ENCODE measurements at places on chromosomes 7 and 10. TPM values are rescaled to one million over a fixed set of nuclear protein-coding genes. Genes with fewer than 3 reads are reported as not detected.

GRCh38 chr10:133564816-133565215, 567 bp downstream of the SYCE1 start:
- DNase-seq: no peak

Gene COBL
- total RNA-seq: 9.2 TPM

DNA sequence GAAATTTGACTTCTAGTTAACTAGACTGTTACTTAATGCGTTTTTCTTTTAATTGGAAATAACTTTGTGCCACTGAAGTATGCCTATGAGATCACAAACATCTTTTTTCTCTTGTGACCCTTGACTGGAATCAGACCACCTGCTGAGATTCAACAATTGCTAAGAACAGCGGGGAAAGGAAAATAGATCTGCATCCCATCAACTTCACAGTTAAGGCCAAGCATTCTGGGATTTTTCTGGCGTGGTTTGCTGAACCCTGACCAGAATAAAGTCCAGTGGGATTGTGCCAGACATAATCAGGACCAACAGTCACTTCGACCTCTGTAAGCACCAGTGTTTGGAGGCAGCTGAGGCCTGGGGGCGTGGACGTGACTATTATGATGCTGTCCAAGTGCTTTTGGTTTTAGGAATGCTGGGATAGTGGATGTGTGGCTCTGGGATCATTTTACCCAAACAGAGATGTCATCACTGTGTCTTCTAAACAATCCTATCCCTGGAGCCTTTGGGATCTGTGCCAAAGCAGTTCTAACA, 373.3 kb upstream of the PRKCQ start:
- DNase-seq: no peak

DNA sequence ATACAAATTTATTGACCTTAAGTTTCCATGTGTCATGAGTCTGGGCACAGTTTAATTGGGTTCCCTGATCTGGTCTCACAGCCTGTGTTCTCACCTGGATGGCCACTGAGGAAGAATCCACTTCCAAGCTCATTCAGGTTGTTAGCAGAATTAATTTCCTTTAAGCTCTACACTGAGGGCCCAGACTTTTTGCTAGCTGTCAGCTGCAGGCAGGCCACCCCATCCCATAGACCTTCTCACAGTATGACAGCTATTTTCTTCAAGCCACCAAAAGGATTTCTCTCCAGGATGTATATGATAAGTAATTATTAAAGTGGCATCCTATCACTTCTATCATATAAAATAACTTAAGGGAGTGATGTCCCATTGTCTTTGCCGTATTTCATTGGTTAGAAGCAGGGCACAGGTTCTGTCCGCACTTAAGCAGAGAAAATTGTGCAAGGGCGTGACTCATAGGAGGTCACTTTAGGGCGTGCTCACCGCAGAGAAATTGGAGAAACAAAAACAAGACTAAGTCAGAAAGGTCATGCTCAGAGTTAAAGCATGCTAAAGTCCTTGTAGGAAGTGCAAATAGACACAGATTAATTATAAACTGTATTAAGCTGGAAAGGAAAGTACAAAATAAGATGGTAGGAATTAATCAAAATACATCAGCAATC, 109.9 kb downstream of the AHR start:
- no peak for DNase-seq

DNA sequence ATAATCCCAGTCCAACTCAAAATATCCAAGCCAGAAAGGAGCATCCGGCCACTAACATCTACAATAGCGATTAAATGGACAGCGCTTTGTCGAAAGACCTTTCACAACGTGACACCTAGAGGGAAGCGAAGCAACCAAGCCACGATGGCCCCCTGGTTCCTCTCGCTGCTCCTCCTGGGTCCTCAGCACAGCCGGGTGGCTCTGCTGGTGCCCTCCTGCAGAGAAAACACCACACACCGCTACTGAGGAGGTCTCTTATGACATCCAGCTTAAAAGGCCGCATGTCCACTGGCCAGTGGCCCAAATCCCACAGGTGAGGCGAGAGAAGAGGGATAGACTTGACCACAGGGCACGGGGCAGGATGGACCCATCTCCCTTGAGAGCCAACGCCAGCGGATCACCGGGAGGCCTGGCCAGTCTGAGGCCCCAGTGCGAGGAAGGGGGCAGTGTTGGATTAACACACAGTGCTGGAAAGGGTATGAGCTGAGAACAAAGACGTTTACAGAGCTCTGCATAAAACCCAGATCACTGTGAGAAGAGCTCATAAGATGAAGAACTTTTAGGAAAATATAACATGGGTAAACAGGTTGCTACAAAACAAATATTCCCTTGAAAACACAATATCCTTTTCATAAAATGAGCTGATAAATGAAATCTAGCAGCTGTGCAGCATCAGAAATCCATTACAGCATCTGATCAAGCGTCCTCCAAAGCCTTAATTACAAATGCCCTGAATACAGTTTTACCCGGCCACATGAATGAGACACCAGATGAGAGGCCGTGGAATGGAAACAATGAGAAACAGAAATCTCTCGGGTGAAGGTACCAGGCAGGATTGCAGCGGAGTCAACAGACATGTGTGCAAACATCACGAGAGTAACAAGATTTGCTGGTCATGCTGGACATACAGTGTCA, 236.7 kb downstream of the DIP2C start:
- no peak for DNase-seq

- no peak for DNase-seq
Observed at GRCh38 chr10:4242561-4243035, 457.6 kb upstream of the KLF6 start.

Gene AP5Z1
- total RNA-seq: 37.6 TPM

DNA sequence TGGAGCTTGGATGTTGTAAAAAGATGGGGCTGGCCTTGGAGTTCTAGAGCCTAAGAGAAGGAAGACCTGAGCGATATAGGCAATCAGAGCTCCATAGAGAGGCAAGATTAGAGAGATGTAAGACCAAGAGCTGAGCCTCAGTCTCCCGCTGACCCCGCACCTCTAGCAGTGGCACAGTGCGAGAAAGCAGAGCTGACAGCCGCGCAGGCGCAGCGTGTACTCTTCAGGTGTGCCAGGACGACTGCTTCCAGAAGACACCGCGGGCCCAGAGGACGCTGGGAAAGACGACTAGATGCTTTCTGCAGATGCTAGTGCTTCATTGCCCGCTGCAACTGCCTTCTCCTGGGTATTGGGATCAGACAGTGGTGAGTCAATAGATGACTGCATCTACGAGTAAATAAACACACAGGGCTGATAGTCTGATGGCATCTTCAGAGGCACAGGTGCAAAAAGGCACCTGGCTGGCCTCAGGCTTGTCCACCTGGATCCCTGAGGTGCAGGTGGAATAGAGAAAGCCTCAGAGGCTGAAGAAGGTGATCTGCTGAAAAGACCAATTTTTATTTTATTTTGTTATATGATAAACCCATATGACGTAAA, 38.1 kb upstream of the CCDC6 start:
- no peak for DNase-seq

DNA sequence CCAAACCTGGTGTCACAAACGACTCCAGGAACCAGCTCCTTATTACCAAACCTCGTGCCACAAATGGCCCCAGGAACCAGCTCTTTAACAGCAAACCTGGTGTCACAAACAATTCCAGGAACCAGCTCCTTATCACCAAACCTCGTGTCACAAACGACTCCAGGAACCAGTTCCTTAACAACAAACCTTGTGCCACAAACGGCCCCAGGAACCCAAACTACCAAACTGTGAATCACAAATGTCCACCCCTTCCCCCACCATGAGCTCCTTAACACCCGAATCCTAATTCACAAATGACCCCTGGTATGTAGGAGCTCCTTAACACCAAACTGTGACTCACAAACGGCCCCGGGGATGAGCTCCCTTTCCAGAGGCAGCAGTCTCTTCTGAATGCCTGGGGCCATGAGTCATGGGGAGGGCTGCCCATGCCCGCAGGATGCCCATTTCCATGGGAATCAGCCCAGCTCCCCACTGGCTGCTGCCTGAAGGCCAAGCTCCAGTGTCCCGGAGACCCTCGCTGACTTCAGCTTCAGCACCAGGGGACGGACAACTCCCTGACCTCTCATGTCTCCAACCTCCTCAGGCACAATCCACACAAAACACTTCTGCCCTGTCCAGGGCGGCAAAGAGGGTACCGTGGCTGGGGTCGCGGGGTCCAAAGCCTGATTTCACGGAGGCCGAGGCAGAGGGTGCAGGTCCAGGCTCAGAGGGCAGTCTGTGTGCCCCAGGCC, 213.1 kb downstream of the ELFN1 start:
- no peak for DNase-seq

DNA sequence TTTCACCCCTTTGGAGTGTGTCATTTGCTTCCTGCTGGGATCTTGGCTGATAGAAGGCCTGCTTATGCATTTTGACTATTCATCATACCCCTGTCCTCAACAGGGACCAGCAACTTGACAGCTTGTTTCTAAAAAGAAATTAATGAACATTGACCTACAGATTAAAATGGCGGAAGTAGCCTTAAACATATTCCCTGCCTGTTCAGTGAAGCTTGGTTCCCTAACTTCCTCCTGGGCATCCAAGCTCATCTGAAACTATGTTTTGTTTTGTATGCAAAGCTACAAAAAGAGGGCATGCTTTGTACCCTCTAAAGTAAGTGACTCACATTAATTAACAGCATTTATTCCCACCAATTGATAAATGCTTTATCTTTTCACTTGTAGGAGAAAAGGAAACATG, 26.8 kb upstream of the CDK14 start:
- no peak for DNase-seq

Gene RASA4B
- total RNA-seq: 16.3 TPM

DNA sequence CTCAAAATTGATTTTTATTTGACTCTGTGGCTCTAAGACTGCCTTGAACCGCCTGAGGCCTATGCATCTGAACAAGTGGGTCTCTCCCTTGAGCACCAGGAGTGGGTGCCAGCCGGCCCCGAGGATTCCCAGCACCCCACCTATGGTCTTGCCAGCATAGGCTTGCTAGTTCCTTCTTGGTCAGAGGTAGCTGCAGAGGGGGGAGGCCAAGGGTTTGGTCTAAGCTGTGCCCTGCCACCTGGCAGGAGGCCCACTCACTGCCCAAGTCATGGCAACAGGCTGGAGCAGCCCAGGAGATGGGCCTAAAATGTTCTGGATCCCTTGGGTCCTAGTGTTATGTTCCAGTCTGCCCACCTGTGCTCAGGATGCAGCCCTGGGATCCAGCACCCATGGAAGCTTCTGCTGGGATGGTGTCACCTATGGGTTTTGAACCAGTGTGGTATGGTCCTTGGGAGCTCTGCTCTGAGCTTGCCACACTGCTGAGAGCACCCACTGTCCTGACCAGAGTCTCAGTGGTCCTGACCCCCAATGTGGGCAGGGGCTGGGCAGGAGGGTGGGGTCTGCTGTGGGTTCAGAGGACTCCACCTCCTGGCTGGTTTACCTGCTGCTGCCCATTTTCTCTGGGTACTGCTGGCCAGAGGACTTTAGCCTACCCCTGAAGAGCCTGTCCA, 12.6 kb downstream of the YKT6 start:
- DNase-seq: peak; percentile 55
